ENCODE measurements at places on chromosomes 1 and 21.

DNA sequence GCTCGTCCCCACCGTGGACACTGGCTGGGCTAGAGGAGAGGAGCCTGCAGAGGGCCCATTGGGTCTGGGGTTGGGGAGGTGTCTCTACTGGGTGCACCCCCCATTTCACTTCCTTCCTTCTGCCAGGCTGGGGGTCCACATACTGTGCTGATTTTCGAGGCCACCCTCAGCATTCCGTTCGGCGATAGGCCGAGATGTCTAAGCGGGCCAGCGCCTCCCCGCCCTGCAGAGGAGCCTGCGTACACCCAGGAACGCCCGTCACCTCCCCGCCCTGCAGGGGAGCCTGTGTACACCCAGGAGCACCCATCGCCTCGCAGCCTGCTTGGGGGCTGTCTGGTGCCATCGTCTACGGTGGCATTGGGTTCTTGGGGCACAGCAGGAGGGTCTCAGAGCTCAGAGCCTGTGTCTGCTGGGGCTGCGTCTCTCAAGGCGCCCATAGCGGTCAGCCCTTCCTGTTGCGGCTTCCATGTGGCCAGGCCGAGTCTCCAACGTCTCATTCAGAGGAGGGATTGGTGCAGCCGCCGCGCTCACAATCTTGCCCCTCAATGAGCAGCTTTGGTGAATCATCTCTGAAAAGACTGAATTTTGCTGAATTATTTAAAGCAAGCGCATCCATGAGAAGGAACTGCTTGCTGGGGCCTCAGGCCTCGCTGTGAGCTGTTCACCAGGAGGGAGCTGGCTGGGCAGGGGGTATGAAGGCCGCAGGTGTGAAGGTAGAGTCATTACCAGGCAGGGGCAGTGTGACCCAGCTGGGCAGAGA lies 30.7 kb upstream of the AGPAT3 start:
- DNase-seq, result no peak

DNA sequence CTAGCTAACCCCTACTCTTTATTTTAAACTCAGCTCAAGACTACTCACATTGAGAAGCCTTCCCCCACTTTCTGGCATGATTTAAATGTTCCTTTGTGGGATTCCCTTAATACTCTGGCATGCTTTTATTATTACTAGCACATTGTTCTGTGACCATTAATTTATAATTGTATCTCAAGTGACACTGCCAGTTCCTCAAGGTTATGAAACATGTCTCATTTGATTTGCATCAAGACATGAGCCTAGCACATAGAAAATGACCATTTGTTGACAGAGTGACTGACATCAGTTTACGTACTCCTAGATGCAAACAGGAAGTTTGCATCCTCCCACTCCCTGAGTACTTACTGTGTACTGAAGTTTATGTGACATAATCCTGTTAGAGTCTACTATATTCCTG lies 15.2 kb downstream of the RGS4 start:
- DNase-seq, result no peak

DNA sequence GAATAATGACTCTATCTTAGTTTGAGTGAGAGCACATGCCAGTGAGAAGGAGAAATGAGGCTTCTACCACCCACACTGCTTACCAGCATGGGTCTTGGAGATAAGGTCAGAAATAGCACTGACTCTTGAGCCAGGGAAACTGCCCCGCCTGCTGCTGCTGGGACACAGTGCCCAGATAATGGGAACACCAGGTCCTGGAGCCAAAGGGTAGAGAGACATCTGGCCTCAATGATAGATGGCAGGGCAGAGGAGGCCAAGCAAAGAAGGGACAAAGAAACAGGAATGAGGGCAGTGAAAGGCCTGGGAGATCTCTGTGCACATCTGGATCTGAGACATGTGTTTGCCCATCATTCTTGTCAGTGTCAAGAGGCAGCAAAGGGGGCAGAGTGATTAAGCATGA lies 97.4 kb downstream of the MIS18A start:
- DNase-seq, result no peak

GRCh38 chr1:41325801-41326200 lies 35.4 kb upstream of the FOXO6 start:
- DNase-seq, result no peak

- no peak for DNase-seq
Measured at GRCh38 chr1:98113811-98114210, 193.0 kb upstream of the DPYD start.

DNA sequence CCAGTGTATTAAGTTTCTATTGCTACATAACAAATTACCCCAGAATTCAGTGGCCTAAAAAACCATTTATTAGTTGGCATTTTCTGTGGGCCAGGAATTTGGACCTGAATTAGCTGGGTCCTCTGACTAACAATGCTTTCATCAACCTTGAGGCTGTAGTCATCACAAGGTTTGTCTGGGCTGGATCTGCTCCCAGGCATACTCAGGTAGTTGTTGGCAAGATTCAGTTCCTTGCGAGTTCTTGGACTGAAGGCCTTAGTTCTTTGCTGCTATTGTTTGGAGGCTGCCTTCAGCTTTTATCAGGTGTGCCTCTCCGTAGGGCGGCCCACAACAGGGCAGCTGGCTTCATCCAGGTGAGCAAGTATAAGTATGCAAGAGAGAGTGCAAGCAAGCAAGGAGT lies 31.4 kb upstream of the DEPDC1 start:
- no peak for DNase-seq

GRCh38 chr1:87314091-87314490 lies 14.6 kb upstream of the LMO4 start:
- no peak for DNase-seq
